ENCODE measurements at places on chromosomes 5 and 9.

GRCh38 chr9:96168882-96169281 is 133.1 kb downstream of the HSD17B3 start:
- DNase-seq: no peak

DNA sequence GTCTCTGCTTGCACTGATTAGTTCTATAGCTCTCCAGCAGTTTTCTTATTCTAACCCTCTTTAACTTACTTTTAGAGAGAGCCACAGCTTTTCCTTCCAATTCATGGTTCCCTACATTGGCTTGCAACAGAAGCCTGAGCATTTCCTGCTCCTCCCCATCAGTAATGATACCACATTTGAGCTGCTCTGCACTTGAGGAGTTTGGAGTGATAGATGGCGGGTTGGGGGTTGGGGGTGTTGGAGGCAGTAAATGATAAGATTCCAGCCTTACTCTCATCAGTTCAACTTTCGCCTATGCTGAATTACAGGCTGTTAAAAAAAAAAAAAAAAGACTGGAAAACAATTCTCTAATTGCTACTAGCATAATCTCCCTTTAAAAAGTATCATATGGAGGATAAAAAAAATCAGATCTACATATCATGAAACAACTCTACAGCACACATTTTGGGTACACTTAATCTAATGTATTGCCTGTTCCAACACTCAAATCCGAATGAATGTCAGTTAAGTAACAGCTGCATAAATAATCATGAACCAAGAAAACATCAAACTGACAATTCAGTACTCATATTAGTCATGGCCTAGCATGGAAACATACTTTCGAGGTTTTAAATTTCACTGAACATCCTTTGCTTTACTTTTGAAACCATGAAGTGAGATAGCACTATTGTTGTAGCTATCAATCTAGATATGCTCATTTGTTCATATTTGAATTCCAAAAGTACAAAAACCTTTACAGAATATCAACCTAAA is 224.7 kb downstream of the NFIB start:
- no peak for DNase-seq

DNA sequence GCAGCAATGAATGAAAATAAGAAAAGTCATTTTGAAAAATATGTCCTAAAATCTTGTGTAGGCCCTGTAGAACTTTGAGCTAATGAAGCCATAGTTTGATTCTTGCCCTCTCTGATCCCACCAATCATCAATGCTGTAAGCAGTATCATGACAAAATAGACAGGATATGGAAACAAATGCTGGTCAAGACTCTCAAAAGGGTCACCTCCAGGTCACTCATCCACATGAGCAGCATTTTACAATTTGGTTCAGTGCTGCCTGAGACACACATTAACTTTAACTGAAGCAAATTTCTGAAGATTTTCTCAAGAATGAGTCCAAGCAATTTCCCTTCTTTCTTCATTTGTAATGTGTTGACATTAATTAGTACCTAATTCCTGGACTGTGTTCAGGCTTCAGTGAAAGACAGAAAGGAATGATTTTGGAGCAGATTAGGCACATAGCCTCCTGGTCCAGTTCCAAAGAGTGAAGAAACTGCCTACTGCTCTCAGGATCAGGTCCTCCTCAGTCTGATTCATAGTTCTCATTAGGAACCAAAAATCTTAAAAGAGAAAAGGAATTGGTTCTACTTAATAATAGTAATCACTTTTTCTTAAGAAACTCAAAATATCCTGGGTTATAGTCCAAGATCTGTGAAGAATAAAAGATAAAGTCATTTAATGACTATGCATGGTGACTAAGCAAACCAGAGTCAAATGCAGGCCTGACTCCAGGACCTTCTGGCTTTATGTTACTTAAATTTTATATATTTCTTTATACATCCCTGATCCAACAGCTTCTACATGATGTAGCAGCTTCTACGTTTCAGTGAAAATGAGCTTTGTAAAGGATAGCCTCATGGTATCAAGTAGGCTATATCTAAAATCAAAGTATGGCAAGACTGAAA is 192.1 kb upstream of the RGMB start:
- no peak for DNase-seq

DNA sequence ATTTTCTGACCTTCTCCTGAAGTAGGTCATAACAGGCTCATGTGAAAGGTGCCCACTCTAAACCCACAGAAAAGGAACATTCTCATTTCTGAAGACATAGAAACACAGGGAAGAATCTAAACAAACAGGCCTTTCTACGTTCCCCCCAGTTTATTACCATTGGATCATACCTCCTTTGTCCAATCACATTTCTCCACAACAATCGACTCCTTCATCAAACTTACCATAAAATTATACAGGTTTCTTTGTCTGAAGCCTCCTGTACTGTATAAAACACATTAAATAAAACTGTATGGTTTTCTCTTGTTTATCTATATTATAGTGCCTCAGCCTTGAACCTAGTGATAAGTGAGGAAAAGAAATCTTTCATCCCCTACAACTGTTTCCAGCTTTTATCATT is 340.7 kb downstream of the ENC1 start:
- DNase-seq: no peak

- DNase-seq: no peak
These were observed 80.6 kb downstream of the FBXO4 start for GRCh38 chr5:42005561-42006153.

DNA sequence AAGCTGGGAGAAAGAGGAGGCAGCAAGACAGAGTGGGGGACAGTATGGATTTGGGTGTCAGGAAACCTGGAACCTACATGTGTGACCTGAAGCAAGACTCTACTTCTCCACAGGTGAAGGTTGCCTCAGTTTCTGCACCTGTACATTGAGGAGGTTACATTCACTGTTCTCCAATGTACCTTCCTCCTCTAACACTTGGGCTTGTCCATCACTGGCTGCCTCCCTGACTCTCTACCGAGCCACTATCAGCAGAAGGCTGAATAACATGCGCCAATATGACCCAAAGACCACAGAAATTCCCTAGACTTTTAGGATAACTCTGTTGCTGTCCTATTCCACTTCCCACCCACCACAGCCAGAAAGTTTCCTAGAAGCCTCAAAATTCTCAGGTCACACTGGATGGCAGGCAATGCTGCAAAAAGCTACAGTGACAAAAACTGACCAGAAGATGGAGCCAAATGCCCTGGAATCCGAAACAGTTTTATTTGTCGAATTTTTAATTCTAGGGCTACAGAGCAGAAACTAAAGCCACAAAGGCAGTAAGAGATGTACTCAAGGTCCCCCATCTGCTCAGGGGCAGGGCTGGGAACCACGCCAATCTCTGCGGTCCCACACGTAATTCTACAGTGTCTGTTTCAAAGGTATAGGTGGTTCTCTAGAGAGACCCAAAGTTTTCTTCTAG is 64.4 kb downstream of the FAM114A2 start:
- peak; percentile 31 for DNase-seq

GRCh38 chr5:121503111-121503840 is 348.4 kb upstream of the FTMT start:
- no peak for DNase-seq

GRCh38 chr5:85921590-85921989 is 696.2 kb upstream of the COX7C start:
- DNase-seq: no peak

GRCh38 chr5:16134204-16134603 is 45.4 kb downstream of the MARCHF11 start:
- DNase-seq: no peak

DNA sequence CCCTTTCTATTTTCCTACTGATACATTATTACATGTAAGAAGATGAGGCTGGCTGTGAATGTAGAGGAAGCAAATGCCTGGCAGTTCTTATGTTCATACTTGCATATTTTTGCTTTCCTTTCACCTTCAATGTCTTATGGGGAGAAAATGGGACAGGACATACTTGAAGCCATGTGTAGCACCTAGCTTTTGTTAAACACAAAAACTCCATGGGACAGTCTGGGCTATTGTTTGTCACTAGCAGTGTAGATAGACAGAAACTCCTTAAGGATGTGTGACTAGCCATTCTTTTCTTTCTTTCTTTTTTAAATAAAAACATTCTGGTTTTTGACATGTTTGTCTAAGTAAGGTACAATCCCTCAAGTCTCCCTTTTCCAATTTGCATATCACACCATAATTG is 122.7 kb downstream of the ARL15 start:
- no peak for DNase-seq

DNA sequence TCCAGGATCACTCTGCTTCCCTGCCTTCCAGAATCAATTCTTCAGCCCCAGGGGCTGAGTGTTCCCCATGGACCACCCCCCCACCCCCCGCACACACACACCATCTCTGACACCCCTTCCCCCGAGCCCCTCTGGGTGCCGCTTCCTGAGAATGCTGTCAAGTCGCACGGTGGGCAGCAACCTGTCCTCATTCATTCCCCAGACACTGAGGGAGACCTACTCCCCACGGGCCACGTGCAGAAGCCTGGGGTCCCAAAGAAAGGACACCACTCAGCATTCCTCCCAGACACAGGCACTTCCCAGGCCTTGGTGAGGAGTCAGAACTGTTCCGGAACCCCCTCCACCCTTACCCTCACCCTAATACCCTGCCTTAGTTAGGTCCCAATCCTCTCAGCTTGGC is 12.8 kb downstream of the CPLX2 start:
- DNase-seq: no peak

DNA sequence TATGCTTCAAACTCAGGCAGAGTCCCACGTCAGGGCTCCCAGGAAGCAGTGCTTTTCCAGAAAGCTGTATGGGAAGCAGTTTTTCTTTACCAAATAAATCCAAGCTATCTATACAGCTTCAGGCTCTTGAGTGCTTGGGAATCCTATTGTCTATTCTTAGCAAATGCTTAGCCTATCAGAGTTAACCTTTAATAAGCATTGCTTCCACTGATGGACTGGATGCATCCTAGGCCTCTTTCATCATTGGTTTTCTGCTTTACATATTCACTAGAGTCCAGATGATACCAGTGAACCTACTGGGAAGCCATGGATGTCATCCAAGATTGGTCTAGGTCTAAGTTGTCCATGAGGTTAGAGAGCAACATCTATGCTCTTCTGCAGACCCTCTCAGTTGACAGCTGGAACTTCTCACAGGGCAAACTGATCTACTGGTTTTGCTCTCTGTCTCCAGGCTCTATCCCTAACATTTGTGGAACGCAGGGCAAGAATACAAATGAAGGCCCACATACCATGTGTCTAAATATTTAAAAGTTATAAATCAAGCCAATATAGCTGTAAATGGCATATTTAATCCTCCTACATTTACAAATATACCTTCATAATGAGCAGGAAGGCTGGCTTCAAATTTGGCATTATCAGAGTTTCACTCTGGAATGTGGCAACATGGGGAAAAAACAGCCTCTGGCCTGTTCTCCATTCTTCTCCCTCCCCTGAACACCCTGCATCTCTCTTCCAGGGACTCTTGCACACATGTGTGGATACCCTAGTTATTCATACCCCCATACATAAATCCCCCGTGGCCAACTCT is 49.8 kb upstream of the PLPP1 start:
- DNase-seq: no peak

DNA sequence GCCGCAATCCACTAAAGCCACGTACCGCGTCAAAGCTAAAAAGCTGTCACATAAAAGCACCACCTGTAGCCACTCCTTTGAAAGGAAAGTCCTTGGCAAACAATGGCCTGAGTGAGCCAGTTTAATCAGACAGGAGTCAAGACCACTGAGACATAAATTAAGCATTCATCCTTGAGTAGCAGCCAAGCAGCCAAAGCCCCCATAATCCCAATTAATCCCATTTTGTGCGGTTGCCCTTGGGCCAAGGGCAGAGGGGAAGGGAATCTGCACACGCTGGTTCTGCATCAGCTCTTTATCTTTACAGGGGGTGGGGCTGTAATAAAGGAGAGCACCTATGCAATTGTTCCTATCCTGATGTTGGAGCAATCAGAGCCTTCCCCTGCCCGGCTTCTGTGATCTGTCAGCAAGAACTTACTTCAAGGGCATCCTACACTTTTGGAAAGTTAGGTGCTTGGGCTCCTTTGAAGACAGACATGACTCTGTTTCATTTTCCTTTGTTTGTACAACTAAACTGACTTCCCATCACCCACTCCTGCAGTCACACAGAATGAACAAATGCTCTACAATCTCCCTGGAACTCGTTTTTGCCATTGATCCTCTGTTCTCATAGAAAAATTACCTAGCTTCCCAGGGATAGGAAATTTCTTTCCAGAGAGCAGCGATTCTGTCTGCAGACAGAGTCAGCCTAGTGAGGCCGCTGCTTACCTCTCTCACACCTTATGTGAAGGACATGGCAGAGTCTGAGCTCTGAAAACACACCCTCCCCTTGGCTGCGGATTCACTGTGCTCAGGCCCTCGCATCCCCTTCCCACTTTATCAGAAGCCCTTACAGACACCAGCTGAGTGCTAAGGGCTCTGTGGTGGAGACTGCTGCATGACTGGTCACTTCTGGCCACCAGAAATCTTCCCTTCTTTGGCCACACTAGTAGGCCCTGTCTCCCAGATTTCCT is 116.2 kb upstream of the TBCA start:
- no peak for DNase-seq

DNA sequence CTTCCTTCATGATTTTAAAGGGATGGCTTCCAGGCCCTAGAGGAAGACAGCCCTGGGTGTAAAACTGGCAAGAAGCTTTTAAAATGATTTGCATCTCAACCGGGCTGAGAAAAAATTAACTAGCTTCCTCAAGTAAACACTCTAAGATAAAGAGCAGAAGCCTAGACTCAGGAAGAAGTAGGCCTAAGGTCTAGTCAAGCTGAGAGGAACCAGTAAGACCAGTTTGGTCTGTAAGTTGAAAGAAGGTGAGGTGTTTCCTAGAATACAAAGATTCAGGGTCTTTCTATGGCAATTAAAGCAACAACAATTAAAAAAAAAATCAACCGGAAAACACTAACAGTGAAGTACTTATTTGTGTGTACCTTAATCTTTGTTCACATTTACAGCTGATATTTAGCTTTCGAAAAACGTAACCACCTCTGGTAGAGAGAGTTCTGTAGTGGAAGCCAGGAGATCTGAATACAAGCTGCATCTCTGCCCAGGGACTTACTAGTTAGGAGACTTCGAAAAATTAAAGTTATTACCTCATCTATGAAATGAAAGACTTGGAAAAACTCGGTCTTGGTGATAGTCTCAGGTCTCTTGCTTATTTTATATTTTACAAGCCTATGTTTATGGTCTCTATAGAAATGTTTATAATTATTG is 75.7 kb downstream of the TUSC1 start:
- DNase-seq: no peak

GRCh38 chr5:23208959-23209431 is 298.4 kb upstream of the PRDM9 start:
- no peak for DNase-seq

GRCh38 chr5:96087939-96088338 is 126.3 kb upstream of the ELL2 start:
- no peak for DNase-seq

- DNase-seq: no peak
These were observed 7.2 kb upstream of the SNX30 start for GRCh38 chr9:112743216-112743836.

GRCh38 chr5:98205691-98206461 is 567.6 kb upstream of the RGMB start:
- no peak for DNase-seq

- no peak for DNase-seq
These were observed 345.7 kb upstream of the WWC1 start for GRCh38 chr5:167945542-167946384.

- DNase-seq: no peak
These were observed 8.3 kb downstream of the WDR31 start for GRCh38 chr9:113331780-113332179.

Data from effector memory CD8-positive, alpha-beta T cell (primary cell).